ENCODE measurements at places on chromosomes 16 and 17. TPM values are rescaled to one million over a fixed set of nuclear protein-coding genes. Genes with fewer than 3 reads are reported as not detected.
A peak's percentile ranks its signal among the peaks of the same experiment; 100 is the strongest.

- DNase-seq, result no peak
These were observed 3.4 kb downstream of the ZNF688 start for GRCh38 chr16:30567991-30568638.

The AOC3 gene
- 0.86 TPM for total RNA-seq

DNA sequence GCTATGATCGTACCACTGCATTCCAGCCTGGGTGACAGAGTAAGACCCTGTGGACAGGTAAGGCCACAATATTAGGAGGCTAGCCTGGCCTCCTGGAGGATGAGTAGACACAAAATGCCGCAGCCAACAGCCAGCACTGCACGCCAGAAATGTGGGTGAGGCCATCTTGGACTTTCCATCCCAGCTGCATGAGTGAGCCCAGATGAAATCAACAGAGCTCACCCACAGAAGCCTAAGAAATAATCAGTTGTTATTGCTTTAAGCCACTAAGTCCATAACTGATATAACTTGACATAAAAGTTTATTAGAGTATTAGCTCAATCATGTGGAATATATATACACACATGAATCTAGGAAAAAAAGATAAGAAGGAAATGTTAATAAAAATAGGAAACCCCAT, 101.7 kb downstream of the CDYL2 start:
- DNase-seq, result no peak

DNA sequence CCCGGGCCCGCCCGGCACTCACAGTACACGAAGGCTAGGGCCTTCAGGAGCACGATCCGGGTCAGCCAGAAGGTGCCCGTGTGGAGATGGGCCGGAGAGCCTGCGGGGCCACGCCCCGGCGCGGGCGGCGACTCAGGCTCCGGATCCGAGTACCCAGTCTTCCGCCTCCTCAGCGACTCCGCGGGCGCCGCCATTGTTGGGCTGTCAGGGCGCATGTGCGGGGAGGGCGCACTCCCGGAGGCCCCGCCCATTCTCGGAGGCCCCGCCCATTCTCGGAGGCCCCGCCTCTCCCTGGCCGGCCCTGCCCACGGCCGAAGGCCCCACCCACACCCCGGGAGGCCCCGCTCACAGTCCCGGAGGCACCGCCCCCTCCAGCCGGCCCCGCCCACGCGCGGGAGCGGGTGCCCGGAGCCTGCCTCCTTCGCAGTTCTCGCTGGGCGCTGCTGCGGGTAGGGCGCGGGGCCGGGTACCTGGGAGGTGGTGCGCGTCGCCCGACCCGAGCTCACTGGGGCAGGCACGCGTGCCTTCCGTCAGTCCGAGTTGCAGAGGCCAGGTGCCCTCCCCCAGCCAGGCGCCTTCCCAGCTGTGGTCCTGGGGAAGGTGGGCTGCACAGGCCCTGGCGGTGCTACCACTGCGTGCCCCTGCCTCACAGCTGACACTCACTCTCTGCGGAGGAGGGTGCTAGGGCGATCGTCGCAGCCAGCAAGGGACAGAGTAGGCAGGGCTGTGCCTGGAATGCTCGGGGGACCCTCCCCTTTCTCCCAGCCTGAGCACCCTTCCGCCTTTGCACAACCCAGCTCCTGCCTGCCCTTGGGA, at the start of gene LMF1:
Gene LMF1 (minus strand): TSS at position 219 of the 816 bp plus-strand sequence. CDS start 4 bp downstream, at position 215.
- peak; percentile 100 for DNase-seq

DNA sequence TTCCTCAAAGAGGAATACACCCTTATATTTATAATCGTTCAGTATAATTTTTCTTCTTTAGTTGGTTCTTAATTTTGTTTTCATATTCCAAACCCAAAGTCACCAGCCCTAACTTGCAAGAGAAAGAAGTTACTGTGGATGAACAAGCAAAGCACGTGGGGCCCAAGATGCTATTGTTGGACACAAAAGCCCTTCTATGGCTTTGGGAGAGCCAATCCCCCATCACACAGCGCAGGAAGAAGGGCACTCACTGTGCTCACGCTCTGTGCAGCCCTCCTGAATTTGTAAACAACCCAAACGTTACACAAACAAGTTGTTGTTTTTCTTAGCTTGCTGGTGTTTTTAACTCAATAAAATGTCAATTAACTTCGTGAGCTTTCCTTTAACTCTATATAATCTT, 22.5 kb downstream of the SPPL2C start:
- DNase-seq, result no peak

The RHBDL3 gene
- 0.72 TPM for total RNA-seq

GRCh38 chr17:4583782-4584100, 588 bp upstream of the SMTNL2 start:
- no peak for DNase-seq

GRCh38 chr16:15482068-15482747, 47.8 kb downstream of the BMERB1 start:
- no peak for DNase-seq

DNA sequence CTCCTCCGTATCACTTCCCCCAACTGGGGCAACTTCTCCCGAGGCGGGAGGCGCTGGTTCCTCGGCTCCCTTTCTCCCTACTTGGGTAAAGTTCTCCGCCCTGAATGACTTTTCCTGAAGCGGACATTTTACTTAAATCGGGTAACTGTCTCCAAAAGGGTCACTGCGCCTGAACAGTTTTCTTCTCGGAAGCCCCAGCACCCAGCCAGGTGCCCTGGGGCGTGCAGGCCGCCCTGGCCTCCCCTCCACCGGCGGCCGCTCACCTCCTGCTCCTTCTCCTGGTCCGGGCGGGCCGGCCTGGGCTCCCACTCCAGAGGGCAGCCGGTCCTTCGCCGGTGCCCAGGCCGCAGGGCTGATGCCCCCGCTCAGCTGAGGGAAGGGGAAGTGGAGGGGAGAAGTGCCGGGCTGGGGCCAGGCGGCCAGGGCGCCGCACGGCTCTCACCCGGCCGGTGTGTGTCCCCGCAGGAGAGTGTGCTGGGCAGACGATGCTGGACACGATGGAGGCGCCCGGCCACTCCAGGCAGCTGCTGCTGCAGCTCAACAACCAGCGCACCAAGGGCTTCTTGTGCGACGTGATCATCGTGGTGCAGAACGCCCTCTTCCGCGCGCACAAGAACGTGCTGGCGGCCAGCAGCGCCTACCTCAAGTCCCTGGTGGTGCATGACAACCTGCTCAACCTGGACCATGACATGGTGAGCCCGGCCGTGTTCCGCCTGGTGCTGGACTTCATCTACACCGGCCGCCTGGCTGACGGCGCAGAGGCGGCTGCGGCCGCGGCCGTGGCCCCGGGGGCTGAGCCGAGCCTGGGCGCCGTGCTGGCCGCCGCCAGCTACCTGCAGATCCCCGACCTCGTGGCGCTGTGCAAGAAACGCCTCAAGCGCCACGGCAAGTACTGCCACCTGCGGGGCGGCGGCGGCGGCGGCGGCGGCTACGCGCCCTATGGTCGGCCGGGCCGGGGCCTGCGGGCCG, 1.6 kb downstream of the HIC1 start:
- DNase-seq, result peak; percentile 78

GRCh38 chr16:59090541-59090940, 356.4 kb upstream of the GOT2 start:
- DNase-seq, result no peak

The KRTAP2-3 gene
- not detected for total RNA-seq

GRCh38 chr16:16038950-16039349, 89.5 kb downstream of the ABCC1 start:
- no peak for DNase-seq

DNA sequence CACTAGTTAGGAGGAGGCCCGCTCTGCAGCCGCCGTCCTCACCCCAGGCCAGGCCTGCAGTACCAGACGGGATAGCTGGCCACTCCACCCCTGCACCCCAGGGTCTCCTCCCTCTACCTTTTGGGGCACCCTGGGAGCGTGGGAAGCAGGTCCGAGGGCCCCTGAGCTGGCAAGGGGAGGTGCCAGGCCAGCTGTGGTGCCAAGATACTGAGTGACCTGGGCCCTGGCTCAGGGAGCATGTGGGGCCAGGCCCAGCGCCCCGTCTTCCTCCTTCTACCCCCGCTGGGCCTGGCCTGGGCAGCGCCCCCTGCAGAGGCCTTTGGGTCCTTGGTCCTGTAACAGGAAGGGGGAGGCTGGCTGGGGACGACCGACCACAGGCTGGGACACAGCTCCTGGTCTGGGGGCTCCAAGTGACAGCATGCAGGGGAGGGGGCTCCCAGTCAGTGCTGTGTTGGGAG, 13.0 kb downstream of the PAM16 start:
- DNase-seq, result no peak

GRCh38 chr16:15498427-15499175, 64.2 kb downstream of the BMERB1 start:
- no peak for DNase-seq

DNA sequence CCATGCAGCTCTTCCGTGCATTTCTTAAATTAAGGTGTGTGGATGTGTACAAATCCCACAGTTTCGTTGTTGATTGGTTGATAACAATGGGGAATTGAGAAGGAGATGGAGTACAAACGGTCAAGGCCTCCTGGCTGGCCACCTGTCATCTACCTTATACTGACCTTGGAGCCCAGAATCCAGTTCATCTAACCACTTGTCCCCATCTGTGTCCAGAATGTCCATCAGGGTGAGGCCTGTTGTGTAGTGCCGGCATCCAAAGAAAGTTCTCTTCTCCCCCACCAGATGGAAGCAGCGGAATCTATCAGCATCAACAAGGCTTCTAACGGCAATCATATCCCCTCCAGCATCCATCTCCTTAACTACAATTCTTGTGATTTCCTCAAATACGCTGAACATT, 1.5 kb downstream of the GSDMB start:
- no peak for DNase-seq

DNA sequence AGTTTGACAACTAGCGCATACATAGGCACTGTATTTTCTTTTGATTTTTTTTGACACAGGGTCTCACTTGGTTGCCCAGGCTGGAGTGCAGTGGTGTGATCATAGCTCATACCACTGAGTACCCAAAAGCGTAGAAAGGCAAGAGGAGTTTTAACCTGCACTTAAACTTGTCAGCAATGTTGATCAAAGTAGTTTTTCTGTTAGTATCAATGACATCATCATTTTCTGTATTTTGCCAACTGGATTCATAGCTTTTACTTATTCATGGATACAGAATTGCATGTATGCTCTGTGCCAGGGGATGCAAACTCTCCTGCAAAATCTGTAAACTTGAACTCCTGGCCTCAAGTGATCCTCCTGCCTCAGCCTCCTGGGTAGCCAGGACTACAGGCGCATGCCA, 55.9 kb upstream of the ATP2A3 start:
- DNase-seq, result no peak

GRCh38 chr17:9860851-9861250, 35.1 kb downstream of the GLP2R start:
- DNase-seq, result no peak

DNA sequence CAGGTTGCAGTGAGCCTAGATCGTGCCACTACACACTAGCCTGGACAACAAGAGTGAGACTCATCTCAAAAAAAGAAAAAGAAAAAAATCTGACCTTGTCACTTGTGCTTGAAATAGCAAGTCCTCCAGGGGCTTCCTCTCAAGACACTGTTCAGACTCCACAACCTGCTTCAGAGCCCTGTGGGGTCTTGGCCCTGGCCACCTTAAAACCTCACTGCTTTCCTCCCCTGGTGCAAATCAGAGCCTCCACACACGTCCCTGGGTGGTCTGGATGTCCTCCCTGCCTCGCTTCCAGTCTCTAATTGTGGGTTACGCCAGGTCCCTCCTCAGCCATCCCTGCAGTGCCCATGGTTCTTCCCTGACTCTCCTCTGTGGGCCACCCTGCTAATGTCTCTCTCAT, 4.7 kb downstream of the ACD start:
- DNase-seq, result no peak

- no peak for DNase-seq
These were observed 2.9 kb downstream of the OR1F1 start for GRCh38 chr16:3190949-3191353.

- DNase-seq, result no peak
These were observed 1.2 kb upstream of the CYB5B start for GRCh38 chr16:69423189-69423588.

DNA sequence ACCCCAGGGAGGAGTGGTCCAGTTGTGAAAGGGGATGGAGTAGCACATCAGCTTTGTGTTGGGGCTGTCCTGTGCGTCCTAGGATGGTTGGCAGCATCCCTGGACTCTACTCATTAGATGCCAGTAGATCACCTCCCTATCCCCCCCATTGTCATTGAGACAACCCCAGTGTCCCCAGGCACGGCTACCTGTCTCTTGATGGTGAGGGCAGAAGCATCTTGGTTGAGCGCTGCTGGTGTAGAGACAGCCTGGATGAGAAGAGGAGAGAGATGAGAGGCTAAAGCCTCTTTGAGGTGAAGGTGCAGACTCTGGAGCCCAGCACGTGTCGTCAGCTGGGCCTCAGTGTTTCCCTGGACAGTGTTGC, 55.4 kb downstream of the TNFRSF13B start:
- no peak for DNase-seq

The BTBD17 gene
- total RNA-seq, result not detected

DNA sequence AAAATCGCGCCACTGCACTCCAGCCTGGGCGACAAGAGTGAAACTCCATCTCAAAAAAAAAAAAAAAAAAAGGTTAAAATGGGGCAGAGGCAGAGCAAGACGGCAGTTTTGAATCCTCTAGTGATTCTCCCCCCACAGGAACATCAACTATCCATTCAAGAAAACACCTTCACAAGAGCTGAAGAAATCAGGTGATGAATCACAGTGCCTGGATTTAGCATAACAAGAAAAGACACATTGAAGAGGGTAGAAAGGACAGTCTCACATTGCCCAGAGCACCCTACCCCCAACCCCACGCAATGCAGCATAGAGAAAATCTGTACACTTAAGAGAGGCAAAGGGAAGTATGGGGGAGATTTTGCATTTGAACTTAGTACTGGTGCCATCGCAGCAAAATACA, 28.8 kb upstream of the RNF43 start:
- DNase-seq, result no peak

The GRB7 gene
- total RNA-seq, result 0.61 TPM

DNA sequence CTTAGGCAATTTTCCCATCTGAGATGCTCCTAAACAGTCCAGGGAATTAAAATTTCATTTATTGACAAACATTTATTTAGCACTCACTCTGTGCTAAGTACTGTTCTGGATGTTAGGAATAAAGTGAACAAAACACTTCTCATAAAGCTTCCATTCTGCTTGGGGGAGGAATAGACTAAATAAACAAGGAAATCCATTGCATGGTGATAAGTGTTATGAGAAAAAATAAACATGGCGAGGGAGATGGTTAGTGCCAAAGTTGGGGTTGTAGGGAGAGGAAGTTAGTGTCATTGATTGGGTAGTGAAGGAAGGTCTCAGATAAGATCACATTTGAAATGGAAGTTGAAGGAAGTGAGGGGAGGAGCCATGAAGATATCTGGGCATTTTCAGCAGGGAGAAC, 72.2 kb upstream of the CES5A start:
- no peak for DNase-seq

The KRT24 gene
- total RNA-seq, result not detected

DNA sequence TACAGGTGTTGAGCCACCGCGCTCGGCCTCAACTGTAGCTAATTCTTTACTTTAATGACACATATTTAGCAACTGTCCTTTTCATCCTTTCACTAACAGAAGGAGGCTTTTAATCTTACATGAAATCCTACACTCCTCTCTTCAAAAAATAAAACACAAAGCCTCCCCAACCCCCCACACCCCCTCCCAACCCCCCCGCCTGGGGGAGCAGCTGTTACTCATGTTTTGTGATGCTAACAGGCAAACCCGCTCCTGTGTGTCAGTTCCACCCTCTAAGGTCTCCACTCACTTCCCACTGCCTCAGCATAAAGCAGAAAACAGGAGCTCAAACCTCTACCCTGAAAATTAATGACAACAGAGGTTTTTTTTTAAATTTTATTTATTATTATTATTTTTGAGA, 55.4 kb upstream of the SLC25A19 start:
- DNase-seq, result no peak

GRCh38 chr16:79369796-79370195, 230.7 kb downstream of the MAF start:
- no peak for DNase-seq

GRCh38 chr17:61598014-61598413, 7.0 kb upstream of the NACA2 start:
- DNase-seq, result no peak

- DNase-seq, result peak; percentile 87
These were observed at the start of gene BCL7C for GRCh38 chr16:30893744-30894539. BCL7C (minus strand) TSS chr16:30894077; CDS start chr16:30893944, 133 bp downstream.

The NPIPA3 gene
- total RNA-seq, result 1.5 TPM

Data from activated naive CD8-positive, alpha-beta T cell treated with anti-CD3 and anti-CD28 coated beads, Interleukin-2, amount 10 ng/mL, durations not matched to agents 7 days and 5 days (primary cell).